ENCODE measurements at places on chromosomes 6 and 20.

GRCh38 chr20:62601172-62601571 lies 41.1 kb upstream of the SLCO4A1 start:
- DNase-seq: no peak

- DNase-seq: no peak
Observed at GRCh38 chr20:48217190-48217589, 431.9 kb upstream of the SULF2 start.

DNA sequence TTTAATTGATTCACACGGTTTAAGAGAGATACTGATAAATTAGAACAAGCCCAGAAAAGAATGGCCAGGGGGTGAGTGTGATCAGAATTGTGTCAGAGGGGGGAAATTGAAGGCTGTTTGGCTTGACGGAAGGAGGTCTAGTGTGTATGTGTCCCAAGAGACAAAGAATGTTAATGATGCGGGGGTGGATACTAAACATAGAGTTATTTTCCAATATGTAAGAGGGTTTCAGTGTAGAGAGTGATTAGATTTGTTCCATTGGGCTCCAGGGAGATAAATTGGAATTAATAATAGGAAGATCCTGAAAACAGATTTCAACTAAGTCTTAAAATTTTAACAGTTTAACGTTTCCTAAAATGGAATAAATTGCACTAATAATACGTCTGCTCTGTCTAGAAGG lies 38.1 kb upstream of the UTRN start:
- no peak for DNase-seq

GRCh38 chr6:7196019-7196402 lies 88.2 kb downstream of the RREB1 start:
- no peak for DNase-seq

DNA sequence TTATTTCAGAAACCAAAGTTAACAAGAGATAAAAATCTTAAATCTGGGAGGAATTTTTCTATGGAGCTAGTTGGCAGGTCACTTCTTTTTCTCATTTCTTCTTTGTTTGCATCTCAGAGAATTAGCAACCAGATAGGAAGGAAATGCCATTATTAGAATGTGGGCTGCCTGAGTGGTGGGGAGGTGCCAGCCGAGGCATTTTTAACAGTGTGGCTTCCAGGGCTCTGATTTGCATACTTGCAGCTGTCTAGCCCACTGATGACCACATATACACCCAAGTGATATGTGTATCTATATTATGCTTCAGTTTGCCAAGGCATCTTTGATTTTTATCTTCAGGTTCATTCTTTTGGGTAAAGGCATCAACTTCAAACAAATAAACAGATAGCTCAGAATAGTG lies 206.7 kb downstream of the CLIC5 start:
- no peak for DNase-seq

- no peak for DNase-seq
Observed at GRCh38 chr6:133964052-133964451, 11.0 kb downstream of the TBPL1 start.

DNA sequence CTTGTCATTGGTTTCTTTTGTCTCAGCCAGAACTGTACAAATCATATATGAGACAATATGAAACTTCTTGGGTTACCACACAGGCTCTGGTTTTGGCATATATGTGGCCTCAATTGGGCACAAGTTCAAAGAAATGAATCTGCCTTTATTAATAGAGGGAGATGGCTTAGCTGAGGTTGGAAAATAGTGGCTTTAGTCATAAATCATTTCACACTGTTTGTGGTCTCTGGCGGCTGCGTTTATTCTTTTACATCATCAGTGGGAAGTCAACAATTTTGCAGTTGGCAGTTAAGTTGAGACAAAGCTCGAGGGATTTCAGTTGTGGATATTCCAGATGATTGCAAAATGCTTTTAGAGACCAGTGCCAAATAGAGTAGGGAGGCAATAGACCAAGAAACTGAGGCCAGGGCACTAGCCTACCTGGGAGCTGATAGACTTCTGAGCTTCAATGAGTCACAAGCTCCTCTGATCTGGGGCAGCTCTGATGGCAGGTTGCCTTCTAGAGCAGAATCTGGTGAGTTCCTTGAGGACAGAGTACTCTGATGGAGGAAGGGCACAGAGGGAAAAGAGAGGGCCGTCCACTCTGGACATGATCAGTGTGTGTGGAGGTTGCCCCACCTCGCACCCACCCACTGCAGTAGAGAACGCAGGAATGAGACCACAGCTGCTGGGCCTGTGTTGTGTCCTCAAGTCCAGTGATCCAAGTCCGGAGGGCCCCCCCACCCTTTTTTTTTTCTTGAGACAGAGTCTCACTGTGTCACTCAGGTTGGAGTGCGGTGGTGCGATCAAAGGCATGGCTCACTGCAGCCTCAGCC lies 73.5 kb downstream of the ARMC2 start:
- DNase-seq: no peak

- peak; percentile 52 for DNase-seq
Observed at GRCh38 chr6:117483004-117483644, 650 bp downstream of the DCBLD1 start.

- no peak for DNase-seq
Observed at GRCh38 chr20:840858-841567, 7.5 kb downstream of the FAM110A start.

GRCh38 chr6:46787871-46788540 lies 5.2 kb upstream of the MEP1A start:
- DNase-seq: no peak

- DNase-seq: no peak
Observed at GRCh38 chr20:16692009-16692408, 37.8 kb upstream of the SNRPB2 start.

DNA sequence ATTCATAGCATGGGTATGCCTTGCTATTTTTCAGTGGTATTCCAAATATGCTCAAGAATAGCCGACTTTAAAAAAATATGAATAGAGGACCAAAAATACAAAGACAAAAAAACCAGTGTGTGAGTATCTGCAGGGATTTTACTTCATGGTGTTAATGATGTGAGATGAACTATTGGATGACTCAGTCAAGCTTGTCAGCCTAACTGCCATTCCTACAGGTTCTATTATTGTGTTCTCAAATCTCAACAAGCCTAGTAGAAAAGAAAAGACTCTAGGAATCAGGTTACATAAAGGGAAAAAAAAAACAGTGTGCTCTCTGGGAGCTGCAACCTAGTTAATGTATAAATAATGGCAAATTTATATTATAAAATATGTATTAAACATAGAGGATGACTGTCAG lies 588.4 kb upstream of the BTBD3 start:
- no peak for DNase-seq

GRCh38 chr20:53195876-53196610 lies 223.9 kb downstream of the TSHZ2 start:
- no peak for DNase-seq

GRCh38 chr20:1336699-1337367 lies 7.9 kb upstream of the SDCBP2 start:
- no peak for DNase-seq

- DNase-seq: no peak
Observed at GRCh38 chr20:24698706-24699206, 229.3 kb downstream of the SYNDIG1 start.

GRCh38 chr20:46851746-46852145 lies 42.9 kb upstream of the EYA2 start:
- DNase-seq: no peak

DNA sequence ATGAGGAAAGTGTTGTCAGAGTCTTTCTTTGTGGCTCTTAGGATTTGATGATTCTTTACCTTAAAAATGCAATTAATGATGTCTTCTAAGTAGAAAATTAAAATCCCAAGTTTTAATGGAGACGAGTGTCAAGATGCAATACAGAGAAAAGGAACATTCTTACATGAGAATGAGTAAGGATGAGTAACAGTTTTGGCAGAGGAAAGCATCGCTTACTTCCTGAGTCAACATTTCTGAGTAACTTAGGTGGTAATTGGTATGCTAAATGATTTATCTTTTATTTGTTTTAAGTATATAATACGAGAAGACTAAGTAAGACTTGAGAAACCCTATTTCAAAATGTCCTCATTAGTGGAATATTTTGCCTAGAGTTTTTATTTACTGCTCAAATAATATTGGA lies 101.3 kb downstream of the RTN4IP1 start:
- DNase-seq: no peak

DNA sequence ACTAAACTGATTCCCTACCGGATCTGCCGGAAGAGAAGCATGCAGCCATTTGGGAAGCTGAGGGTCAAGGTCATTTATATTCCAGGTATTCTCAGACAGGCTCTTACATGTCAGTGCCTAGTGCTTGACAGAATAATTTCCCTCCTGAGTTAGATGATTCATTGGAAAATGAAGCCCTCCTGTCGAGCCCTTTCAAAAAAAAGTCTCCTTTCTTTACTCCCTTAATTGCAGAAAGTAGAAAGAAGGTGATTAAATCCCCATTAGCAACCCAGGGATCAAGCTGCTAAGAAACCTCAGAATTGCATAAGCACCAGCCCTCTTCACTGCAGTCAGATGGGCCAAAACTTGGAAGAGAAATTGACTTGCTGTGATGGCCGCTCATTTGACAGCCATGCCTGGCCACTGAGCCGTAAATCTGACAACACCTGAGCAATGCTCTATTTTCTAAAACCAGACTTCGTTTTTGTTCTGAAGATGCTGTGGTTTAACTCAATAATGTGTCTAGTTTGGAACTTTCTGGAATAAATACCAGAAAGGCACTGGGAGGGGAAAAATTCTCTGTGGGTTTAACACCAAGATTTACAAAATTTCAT lies 61.0 kb upstream of the ARMH2 start:
- DNase-seq: no peak

DNA sequence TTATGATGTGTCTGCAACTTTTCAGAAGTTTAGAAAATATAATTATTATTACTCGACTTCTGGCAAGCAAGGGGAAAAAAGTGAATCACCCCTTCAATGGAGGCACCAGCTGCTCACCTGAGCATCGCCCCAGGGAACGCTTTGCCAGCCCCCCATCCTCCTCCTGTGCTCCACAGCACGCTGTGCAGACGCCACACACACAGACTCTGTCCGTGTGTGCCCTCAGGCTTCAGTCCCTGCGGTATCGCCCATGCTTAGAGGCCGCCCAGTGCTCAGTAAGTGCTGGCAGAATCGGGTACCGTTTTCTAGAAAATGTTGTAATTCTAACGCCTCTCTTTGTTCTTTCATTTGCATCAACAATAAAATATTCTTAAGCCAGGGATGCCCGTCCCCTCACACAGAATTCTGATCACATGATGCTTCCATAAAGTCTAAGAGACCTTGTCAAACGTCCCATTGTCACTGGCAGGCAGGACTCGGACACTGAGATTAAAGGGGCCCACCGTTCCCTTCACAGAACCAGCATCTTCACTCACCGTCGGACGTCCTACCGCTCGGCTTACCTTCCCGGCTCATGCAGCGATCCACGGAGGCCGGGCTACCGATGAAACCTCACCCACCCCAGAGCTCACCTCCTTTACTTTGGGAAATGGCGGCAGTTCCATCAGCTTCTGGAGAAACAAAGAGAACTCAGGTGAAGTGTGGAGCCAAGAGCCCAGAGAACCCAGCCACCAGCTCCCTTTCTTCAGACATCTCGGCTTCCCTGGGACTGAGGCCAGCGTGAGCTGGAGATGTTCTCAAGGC lies 105.5 kb downstream of the DLL1 start:
- DNase-seq: no peak

GRCh38 chr6:11315743-11316437 lies 83.4 kb upstream of the NEDD9 start:
- no peak for DNase-seq

DNA sequence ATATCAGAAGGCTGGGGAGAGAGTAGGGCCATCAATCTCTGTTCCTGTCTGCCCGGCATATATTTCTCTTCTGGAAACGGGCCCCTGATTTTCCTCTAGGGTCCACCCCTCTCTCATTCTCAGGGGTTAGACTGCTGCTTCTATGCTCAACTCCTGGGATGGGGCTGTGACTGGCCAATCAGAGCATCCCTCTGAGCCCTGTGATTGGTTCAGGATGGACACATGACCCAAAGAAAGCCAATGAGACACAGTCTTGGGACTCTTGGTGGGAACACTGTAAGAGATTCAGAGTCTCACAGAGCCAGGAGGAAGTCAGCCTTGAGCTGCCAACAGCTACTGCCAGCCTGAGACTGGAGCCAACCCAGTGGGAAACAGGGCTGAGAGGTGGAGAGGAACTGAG lies 31.0 kb upstream of the KCNB1 start:
- no peak for DNase-seq

DNA sequence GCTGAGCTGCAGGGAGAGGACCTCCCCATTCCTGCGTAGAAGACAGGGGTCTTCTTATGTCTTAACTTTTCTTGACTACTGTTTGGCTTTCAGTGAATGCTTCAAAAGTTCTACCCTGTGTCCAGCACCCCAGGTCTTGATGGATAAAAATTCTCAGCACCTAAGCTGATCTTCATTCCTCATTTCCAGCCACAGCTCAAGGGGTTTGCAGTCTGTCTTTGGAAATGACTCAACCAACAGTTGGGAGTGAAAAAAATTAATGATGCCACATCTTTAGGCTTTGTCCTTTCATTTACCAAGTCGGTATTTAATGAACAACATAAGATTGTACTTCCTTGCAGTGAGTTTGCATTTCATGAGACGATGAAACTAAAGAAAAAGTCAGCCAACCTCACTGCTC lies 40.3 kb downstream of the PRDM1 start:
- no peak for DNase-seq

DNA sequence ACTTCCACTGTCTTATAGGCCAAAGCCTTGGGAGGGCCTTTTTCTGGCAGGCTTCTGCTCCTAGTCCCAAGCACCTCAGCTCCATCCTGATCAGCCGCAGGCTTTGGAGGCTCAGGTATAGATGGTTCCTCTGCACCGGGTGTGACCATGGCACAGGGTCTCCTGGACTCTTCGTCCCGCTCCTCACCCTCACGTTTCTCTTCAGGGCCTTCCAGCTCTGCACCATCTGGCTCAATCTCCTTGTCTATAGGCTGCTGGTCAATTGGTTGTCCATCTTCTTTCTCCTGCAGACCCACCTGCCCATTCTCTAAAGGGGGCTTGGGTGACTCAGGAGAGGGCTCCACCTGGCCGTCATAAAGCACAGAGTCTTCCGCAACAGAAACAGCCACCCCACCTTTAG lies 37.0 kb downstream of the BFSP1 start:
- no peak for DNase-seq

DNA sequence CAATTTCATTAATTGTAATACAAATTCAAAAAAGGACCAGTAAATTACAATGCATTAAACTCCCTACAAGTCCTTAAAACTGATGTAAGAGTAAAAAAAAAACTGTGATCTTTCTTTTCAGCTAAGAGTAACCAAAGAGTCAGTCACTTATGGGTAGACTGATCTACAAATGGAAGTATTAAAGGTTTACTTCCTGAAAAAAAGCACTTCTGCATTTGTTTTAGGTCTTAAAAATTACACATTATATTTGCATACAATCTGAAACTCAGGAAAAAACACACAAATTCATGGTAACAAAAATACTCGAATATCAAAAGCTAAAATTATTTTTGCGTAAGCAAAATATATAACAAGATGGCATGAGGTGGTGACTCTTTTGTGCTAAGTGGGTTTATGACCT lies 23.5 kb downstream of the USP49 start:
- no peak for DNase-seq

Measured in right renal cortex interstitium (tissue), 3 donors.